ENCODE measurements at places on chromosomes 4 and X. TPM values are rescaled to one million over a fixed set of nuclear protein-coding genes. Genes with fewer than 3 reads are reported as not detected.

The FGA gene
- total RNA-seq, result not detected

The RGN gene
- total RNA-seq, result not detected

The RNF212 gene
- total RNA-seq, result 2.3 TPM

The DDX53 gene
- not detected for total RNA-seq

The ITGB1BP2 gene
- 6.9 TPM for total RNA-seq

The TET2 gene
- 34.2 TPM for total RNA-seq

All from activated T-cell treated with anti-CD3 and anti-CD28 coated beads, Interleukin-2, amount 50 U/mL, for 72 hours (primary cell).